Central memory CD4-positive, alpha-beta T cell (primary cell): ENCODE measurements at places on chromosomes 2 and 18.

DNA sequence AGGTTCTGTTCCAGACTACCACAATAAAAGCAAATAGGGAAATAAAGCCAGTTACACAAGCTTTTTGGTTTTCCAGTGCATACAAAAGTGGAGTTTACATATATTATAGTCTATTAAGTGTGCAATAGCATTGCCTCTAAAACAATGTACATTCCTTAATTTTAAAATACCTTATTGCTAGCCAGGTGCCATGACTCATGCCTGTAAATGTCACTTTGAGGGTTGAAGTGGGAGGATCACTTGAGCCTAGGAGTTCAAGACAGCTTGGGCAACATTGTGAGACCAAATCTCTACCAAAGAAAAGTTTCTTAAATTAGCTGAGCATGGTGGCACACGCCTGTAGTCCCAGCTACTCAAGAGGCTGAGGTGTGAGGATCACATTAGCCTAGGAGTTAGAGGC, 52.9 kb upstream of the IMP4 start:
- no peak for DNase-seq

DNA sequence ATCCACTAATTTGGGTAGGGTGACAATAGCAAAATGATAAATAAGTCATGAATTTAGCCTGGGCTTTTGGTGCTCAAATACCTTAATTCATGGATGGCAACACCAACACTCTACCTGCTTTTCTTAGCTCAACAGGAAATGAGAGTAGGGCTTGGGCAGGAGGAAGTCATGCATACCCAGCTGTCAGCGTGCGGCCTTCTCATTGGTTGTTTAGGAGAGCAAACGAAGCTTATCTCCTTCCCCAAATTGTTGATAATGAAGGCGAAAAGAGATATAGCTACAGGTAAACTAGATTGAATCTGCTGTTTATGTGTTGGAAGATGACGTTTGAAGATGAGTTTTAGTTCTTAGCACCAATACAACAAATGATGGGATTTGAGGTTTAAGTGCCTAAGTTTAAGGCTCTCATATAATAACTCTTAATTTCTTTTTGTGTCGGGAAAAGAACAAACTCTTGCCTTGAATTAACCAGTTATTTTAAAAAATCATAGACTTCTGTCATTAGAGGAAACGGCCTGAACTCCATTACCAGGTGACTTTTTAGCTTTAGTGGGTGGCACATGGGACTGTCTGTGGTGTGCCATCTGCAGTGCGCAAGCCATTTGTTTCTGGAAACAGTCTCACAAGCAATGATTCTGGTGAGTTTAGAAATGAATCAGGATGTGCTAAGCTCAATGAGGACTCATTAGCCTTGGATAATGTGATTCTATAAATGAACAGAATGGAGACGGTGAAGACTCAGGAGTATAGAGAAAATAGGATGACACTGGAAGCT, 19.8 kb downstream of the MAP4K4 start:
- DNase-seq: peak; percentile 67

- no peak for DNase-seq
These were observed 227.9 kb upstream of the SIX2 start for GRCh38 chr2:45237128-45237527.

DNA sequence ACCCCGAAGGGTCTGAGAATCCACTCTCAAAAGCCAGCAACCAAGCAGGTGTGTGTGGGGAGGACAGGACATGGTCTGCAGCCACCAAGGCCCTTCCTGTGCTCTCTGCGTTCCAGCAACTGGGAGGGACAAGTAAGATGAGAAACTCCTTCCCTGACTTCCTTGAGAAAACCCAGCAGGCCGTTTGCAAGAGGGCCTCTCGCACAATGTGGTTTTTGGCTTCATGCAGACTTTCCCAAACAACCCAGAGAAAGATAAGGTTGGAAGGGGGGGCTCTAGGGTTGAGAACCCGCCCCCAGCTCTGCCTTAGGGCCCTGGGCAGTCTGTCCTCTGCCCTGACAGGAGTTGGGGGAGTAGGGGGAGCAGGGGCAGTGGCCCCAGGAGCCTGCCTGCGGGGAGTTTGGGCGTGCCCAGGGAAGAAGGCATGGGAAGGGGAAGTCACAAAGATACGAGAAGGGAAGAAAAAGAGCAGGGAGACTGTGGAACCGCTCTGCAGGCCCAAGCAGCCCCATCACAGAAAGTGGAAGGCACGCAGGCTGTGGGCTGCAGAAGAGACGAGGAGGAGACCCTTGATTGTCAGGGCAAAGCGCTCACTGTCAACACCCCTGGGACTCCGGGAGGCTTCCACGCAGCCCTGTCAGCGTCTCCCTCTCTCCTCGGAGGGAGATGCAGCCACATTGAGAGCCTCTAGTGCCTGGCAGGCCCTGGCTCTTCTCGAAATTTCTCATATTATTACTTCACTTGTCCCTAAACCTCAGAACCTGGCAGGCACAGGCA, 99.8 kb downstream of the SMAD7 start:
- DNase-seq: no peak

DNA sequence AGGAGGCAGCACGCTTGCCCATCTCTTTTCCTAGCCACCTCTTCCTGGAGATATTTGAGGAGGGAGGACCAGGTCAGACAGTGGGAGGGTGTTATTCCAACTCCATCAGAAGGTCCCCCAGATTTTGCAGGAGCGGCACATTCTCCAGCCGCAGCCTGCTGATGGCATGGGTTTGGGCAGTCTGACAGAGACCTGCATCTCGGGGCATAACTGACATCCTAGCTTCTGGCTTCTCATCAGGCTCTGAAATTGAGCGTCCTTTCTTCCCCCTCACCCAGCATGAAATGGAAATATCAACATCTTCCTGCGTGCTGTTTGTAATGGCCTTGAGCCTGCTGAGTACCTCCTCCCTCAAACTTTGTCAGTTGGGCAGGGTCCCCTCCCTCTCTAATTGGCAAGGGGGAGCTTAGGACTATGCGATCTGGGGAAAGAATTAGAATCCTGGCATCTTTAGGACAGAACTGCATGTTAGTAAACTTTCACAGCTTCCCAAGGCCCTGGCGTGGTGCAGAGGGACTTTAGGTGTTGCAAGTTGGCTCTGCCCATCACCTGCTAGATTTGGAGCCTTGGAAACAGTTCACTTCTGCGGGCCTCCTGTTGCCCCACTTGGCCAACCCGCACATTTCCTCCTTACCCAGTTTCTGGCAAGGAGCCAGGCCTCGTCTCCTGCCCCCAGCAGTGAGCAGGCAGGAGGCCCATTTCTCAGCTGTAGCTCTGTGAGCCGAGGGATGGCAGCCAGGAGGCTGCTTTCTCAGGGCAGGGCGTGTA, 2.2 kb downstream of the ITM2C start:
- DNase-seq: peak; percentile 70

- DNase-seq: no peak
These were observed 115.2 kb downstream of the MAPK4 start for GRCh38 chr18:50675043-50675442.

DNA sequence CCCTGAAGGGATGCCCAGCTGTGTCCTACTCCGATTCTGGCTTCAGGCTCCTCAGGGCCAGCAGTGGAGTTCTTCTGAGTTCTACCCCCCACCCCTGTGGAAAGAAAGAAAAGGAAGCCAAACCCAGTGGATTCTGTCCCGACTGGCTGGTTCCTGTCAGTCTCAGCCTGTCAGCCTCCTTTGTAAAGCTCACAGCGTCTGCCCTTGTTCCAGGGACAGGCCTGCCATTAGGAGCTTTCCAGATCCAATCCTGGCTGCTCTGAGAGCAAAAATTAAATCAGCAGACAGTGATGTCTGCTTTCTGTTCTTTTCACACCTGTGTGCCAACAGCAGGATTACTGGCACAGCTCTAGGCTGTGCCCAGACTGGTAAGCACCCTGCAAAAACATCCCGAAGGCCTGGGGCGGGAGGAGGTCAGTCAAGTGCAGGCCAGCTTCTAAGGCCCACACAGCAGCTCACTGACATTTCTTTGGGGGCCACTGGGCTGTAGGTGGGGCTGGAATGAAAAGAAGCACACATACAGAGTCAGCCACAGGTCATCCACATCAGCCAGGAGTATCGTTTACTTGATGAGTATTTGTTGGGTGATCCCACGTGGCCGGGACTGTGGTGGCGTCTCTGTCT, 69.1 kb downstream of the EHD3 start:
- DNase-seq: no peak

DNA sequence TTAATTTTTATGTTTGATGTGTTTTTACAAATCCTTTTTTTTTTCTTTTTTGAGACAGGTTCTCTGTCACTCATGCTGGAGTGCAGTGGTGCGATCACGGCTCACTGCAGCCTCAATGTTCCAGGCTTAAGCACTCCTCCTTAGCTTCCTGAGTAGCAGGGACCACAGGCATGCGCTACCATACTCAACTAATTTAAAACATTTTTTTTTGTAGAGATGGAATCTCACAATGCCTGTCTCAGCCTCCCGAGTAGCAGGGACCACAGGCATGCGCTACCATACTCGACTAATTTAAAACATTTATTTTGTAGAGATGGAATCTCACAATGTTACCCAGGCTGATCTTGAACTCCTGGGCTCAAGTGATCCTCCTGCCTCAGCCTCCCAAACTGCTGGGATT, 3.2 kb downstream of the NOTO start:
- no peak for DNase-seq

- no peak for DNase-seq
These were observed 155.3 kb downstream of the MSH2 start for GRCh38 chr2:47558116-47558767.

- no peak for DNase-seq
These were observed 14.9 kb downstream of the NLRC4 start for GRCh38 chr2:32249731-32250236.

DNA sequence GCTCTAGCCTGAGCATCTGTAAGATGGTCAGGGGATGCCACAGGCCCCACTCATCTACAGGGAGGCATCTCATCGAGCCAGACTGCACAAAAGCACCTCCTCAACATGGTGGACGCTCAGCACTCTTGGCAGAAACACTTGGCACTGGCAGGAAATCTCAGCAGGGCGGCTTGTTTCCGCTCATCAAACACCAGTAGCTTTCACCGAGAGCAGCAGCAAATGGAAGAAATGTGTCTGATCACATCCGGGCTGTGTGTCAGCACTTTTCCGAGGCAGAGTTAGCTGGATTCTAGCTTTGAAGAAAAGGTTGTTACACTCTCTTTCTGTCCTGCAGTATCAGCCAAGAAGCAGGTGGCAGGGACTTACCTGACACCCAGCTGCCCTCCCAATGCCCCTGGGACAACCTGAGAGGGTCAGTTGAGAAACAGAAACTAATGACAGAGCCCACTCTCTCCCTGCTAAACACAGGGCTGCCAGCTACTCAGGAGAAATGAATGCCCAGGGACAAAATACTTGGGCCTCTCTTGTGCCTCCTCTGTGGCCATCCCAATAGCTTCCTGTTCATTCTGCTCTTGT, 68.9 kb upstream of the FZD7 start:
- peak; percentile 37 for DNase-seq

DNA sequence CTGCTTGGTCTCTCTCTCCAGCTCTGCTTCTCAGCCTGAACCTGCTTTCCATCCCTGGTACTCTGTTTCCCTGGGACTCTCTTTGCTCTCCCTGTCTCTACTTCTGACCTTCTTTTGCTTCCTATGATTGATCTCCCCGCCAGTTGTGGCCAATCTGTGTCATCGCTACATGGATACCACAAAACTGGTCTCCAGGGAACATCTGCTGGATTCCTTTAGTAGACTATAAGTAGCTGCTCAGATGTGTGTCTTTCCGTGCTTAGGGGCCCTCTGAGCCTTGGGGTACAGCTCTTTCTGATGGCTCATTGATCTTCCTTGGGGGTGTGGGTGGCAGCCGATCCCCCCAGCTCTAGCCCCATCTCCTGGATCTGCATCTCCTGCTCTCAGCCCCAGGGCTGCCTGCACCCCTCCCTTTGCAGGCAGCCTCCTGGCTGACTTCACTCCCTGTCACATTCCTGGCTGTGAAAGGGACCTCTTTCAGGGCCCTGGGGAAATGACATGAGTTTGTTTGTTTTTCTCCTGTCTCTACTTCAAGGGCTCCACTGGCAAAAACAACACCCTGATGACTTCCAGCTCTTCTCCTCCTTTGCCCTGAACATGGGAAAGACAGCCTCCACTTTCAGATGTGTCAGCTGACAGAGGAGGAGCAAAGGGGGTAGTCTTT, 333.7 kb downstream of the CYP26B1 start:
- no peak for DNase-seq

- DNase-seq: no peak
These were observed 30.4 kb downstream of the SERTAD2 start for GRCh38 chr2:64623242-64623850.

- DNase-seq: no peak
These were observed 16.7 kb downstream of the RAMP1 start for GRCh38 chr2:237876061-237876526.
